ENCODE measurements at places on chromosomes 4 and X. TPM values are rescaled to one million over a fixed set of nuclear protein-coding genes. Genes with fewer than 3 reads are reported as not detected.

The CT83 gene
- total RNA-seq = not detected

The FAM133A gene
- total RNA-seq = not detected

The DUSP21 gene
- total RNA-seq = not detected

The UGT2B15 gene
- total RNA-seq = not detected

The GAGE12H gene
- total RNA-seq = not detected

The MAMLD1 gene
- 5.3 TPM for total RNA-seq

The BST1 gene
- total RNA-seq = 10.2 TPM

The SSX4 gene
- total RNA-seq = not detected

The TBX22 gene
- total RNA-seq = 2.8 TPM

The ESX1 gene
- not detected for total RNA-seq

The CYSLTR1 gene
- total RNA-seq = 3.0 TPM
